ENCODE measurements at places on chromosomes 13 and 19.
A peak's percentile ranks its signal among the peaks of the same experiment; 100 is the strongest.

DNA sequence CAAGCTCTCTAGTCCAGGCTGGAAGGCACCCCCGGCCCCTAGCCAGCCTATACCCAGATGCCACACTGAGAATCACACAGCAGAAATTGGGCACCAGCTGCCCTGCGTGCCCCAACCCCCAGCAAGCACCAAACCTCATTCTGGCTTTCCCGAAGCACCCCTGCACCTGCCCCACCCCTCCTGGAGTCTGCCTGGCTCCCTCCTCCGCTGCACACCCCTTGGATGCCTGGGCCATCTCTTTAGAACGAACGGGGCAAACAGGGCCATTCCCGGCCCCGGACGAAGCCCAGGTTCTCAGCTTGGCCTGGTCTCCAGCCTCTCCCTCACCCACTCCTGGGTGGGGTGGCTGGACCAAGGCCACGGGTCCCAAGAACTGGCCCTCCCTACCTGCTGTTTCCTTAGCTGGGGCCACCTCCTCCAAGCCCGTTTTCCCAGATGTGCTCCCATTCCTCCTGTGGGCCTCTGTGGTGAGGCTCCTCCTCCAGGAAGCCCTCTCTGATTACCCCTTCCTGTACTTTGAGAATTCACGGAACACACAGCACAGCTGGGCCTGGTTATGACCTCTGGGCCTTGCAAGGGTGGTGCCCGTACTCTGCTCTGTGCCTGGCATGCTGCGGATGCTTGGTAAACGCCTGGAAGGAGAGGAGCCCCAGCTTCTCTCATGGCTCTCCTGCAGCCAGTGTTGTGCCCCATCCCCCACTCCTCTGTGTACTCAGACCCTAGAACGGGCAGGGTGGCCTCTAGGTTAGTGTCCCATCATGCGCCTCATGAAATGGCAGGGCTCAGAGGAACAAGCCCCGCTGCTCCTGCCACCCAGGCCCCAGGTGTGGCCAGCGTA, 21.4 kb downstream of the CEBPG start:
- no peak for DNase-seq

DNA sequence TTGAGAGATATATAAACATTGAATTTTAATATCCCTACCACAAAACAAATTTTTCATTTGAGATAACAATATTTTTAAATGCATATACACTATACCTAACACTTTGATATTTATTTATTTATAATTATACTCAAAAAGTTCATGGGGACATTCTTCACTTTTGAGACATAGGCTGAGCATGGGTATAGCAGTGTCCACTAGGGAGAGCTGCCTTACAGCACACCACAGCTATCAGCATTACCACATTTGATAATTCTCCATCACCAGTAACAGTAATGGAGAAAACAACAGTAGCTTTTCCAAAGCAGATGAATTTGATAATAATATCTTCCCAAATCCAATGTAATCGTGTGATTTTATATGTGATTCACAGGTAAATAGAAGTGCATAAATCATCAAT, 626.1 kb downstream of the DACH1 start:
- DNase-seq: peak; percentile 4

- no peak for DNase-seq
Observed at GRCh38 chr13:87671753-87672605, 808 bp downstream of the SLITRK5 start.

DNA sequence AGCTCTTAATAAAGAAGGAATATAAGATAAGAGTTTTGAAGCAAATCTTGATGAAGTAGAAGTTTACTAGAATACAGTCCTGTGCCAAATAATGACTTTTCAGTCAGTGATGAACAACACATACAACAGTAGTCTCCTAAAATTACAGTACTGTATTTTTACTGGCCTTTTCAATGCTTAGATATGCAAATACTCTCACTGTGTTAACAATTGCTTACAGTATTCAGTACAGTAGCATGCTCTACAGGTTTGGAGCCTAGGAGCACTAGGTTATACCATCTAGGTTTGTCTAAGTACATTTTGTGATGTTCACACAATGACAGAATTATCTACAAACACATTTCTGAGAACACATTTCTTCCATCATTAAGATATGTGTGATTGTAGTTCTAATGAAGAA, 316.7 kb upstream of the KLHL1 start:
- no peak for DNase-seq

GRCh38 chr19:19214892-19215291, 3.1 kb downstream of the NCAN start:
- peak; percentile 41 for DNase-seq

- DNase-seq: no peak
Observed at GRCh38 chr13:97261254-97262005, 39.3 kb downstream of the MBNL2 start.

DNA sequence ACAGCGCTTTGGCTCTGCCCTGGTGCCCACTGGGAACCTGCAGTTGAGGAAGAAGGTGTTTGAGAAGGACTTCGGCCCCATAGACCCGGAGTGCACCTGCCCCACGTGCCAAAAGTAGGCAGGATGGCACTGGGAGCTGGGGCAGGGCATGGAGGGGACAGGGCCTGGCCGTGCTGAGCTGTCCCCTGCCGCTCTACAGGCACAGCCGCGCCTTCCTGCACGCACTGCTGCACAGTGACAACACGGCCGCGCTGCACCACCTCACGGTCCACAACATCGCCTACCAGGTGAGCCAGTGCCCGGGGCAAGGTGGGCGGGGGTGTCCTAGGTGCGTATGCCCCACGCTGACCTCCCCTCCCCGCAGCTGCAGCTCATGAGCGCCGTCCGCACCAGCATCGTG, 5.1 kb upstream of the DNM2 start:
- no peak for DNase-seq

GRCh38 chr19:5864725-5865486, 5.4 kb downstream of the FUT5 start:
- no peak for DNase-seq

DNA sequence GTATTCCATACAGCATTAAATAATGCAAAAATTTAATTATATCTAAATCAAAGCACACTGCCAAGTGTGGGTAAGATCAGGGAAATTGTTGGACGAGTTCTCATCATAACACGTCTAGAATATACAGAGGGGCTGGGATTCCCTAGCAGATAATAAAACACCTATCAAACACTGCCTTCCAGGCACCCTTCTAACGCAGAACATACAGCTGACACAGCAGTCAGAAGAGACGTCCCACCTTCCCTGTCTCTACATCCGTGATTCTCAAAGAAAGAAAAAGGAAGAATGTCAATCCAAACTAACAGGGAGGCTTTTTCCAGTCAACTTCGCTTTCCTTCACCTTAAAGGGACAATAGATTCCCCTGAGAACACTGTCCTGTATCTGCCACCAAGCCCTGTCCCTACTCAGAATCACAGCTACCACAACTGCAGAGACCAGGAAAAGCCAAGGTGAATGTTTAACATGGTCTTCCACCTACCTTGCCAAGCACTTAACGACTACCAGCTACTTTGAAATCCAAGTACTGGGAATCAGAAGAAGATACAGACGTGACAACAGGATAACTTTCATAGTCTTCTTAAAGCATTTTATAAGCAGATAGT, 38.5 kb downstream of the TBC1D4 start:
- no peak for DNase-seq

- no peak for DNase-seq
Observed at GRCh38 chr13:111373486-111373885, 53.0 kb downstream of the TEX29 start.

- no peak for DNase-seq
Observed at GRCh38 chr13:43039966-43040365, 16.6 kb downstream of the DNAJC15 start.

GRCh38 chr13:22262001-22262885, 591.4 kb downstream of the FGF9 start:
- DNase-seq: no peak

DNA sequence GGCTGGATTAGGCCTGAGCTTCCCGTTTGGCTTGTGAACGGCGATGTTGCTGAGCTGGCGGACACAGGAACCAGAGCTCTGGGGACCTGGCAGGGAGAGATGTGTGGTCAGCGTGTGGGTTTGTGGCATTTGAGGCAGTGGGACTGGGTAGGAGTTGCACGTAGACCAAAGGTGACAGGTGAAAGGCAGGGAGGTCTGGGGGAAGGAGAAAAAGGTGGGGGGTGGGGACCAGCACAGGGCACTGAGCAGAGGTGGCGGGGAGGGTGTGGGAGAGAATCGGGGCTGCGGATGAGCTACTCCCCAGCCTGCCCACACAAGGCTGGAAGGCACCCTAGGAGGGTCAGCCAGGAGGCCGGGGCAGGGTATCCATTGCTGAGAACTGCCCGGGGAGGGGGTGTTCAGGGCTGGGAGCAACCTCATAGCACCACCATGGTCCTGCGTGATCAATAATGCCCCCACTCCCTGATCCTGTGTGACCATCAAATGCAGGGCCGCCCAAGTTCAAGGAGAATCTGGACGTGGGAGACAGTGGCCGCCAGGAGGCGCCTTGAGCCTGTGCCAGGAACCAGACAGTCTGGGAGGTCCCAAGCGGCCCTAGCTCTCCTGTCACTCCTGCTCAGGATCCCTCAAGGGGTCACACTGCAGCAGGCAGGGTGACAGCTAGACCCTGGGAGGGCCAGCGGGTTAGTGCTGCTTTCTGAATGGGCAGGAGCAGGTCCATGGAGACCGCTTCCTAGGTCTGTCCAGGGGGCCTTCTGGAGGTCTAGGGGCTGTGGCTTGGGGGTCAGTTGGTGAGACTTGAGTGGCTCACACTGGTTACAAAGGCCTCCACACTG, 12.8 kb upstream of the SELENOW start:
- peak; percentile 50 for DNase-seq

GRCh38 chr13:21759463-21759862, 88.6 kb downstream of the FGF9 start:
- no peak for DNase-seq

GRCh38 chr13:76438050-76438449, 448.2 kb downstream of the KCTD12 start:
- no peak for DNase-seq

- DNase-seq: no peak
Observed at GRCh38 chr19:3055741-3056416, 6.4 kb downstream of the TLE5 start.

DNA sequence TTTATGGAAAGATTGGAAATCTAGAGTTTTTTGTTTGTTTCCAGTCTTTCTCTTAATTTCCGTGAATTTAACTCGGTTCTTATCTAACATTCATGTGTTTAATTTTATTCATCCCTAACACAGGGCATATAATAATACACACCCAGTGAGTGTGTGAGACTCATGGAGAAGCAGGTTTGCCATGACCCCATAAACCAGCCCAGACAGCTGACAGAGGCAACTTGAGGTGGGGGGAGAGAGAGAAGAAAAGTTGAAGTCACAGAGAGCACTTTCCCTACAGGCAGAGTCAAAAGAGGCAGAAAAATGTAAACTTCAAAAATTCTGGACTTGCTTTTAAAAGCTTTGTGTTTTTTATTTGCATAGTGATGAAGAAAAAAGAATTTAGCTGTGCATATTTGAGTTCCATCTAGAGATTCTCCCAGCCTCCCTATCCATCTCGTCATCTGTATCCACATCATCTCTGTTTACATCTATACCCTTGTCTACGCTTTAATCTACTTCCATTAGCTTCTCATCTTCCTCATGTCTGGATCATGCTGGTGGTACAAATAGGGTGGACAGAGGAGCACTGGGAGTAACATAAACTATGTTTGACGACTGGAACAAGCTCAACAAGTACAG, 60.2 kb downstream of the THSD1 start:
- peak; percentile 4 for DNase-seq

DNA sequence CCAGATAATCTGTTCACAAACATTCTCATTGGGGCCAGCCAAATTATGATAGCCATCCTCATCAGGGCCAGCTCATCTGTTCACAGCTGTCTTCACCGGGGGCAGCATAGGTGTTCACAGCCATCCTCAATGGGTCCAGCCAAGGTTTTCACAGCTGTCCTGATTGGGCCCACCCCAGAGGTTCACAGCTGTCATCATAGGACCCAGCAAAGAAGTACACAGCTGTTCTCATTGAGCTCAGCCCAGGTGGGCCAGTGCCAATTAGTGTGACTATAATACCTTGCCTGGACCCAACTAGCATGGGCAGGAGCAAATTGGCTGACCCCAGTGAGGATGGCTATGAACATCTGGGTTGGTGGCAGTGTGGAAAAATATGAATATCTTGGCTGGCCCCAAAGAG, 1166.0 kb downstream of the UQCRFS1 start:
- no peak for DNase-seq

GRCh38 chr19:8506402-8506957, 4.0 kb upstream of the PRAM1 start:
- DNase-seq: no peak

DNA sequence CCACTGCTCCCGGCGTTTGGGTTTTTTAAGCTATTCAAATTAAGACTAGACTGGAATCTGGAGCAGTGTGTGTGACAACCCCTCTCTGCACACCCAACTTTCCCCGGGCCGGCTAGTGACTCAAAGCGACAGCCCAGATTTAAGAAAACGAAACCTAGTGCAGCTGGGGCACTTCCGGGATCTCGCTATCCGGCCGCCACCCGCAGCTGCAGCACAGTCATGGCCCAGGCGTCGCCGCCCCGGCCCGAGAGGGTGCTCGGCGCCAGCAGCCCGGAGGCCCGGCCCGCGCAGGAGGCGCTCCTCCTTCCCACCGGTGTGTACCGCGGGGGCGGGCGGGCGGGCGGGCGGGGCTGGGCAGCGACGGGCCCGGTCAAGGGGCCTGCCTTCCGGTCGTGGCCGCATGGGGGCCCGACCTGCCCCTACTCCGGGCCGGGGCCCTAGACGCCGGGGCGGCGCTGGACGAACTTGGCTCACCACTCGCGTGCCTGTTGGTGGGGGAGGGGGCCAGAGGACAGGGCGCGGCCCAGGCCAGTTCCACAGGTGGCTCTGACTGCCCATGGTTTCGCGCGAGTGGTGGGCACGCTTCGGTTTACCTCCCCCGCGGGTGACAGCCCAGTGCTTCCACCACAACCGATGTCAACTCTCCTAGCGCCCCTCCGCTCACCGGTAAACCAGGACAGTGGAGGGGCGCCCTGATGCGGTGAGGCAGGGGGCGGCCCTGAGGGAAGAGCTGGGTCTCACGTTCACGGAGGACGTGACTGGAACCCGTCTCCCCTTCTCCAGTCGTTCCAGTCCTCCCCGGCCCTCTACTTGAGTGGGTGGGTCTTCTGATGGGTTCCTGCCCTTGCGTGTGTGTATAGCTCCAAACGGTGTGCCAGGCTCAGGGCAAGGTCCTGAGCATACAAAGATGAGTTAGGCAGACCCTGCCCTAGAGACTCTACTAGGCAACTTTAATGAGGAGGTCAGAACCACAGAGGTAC, at the start of gene PHF11:
PHF11 (plus strand) TSS at position 171 of the 980 bp plus-strand sequence; CDS start at position 220, 49 bp downstream.
- DNase-seq: peak; percentile 72

DNA sequence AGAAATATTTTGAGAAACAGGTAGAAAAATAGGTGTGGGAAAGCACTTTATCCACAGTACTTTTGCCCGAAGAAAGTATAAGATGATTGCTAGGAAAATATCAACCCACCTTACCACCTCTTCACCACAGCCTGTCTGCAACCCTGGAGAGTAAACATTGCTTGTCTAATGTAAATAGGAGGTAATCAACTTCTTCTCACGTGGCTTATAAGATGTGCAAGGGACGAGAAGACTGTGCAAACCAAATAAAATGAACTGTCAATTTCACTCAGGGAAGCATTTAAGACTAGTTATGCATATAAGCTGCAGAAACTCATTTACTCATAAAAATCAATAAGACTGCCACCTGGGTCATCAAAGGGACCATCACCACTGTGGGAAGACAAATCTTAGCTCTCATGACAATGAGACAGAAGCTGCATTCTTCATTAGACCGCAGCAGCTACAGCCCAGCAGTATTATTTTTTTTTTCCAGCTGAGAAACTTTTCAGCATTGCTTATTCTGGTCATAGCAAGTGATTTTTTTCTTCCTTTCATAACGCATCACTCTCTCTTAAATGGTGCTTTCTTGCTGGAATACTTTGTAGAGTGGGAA, 807.7 kb upstream of the GPC6 start:
- DNase-seq: no peak

- no peak for DNase-seq
Observed at GRCh38 chr19:47487551-47488515, 3.8 kb upstream of the KPTN start.

- no peak for DNase-seq
Observed at GRCh38 chr13:25920277-25920676, 131.5 kb downstream of the SHISA2 start.

All from fibroblast of upper back skin (primary cell).